ENCODE measurements at places on chromosomes 16 and 17.

GRCh38 chr16:29891525-29892457 is 7.6 kb downstream of the SEZ6L2 start:
- no peak for DNase-seq

- DNase-seq = no peak
These were observed 600.6 kb upstream of the CDH11 start for GRCh38 chr16:65722429-65722828.

GRCh38 chr17:51270636-51271035 is 10.3 kb downstream of the UTP18 start:
- no peak for DNase-seq

GRCh38 chr17:70390049-70390448 is 220.7 kb downstream of the KCNJ2 start:
- no peak for DNase-seq

- no peak for DNase-seq
These were observed 20.4 kb downstream of the CARHSP1 start for GRCh38 chr16:8848231-8848938.

DNA sequence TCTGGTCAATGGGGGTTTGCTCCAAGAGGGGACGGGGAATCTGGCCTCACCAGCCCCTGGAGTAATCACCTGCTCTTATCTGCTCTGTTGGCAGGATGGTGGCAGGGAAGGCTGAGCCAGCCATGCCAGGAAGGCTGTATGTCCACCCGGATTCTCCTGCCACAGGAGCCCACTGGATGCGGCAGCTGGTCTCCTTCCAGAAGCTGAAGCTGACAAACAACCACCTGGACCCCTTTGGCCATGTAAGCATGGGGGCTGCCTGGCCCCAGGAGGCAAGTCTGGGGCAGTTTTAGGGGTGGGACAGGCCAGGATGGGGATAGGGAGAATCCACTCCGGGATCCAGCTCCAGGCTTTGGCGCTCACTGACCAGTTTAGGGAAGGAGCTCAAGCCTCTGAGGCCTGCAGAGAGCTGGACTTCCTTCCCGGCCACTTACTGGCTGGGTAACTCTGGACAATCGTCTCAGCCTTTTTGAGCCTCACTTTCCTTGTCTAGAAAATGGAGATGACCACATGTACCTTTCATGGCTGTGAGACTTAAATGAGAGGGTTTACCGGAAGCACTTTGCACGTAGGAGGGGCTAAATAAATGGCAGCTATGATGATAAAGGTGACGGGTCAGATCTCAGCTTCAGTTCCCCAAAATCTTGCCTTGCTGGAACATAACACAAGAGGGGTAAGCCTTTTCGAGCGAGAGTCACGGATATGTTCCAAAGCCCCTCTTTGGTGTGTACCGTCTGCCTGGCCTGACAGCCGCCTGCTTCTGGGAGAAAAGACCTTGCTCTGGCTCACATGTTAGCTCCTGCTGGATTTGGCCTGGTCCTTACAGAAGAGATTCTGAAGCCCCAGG is 15.4 kb downstream of the TBX4 start:
- DNase-seq = no peak

DNA sequence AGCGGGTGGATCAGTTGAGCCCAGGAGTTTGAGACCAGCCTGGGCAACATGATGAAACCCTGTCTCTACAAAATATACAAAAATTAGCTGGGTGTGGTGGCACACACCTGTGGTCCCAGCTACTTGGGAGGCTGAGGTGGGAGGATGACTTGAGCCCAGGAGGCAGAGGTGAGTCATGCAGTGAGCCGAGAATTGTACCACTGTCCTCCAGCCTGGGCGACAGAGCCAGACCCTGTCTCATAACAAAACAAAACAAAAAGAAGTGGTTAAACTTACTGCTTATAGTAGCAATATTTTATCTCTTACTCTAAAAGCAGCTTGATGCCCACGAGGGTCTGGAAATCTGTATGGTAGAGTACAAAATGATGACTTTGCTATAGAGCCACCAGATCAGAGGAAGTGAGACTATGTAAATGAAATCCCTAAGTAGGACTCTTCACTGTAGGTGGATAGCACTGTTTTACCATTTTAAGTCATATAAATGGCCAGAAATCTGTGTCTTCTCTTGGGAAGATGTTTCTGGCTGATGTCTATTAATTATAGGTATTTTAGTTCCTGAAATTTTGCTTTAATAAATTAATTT is 60.4 kb upstream of the MRC2 start:
- DNase-seq = no peak

DNA sequence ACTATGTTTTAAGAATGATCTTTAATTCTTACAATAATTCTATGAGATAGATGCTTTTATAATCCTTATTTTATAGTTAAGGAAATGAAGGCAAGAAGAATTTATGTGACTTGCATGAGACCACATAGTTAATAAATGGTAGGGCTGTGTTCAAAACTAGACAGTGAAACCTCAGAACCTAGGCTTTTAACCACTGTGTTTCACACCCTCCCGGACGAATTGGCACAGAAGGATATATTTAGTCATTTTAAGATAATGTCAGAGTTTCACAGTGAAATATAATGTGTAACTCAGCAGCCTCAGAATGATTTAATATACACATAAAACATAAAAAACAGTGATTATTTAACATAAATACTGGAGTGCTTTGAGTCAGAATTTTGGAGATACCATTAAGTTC is 57.0 kb downstream of the NSRP1 start:
- no peak for DNase-seq

GRCh38 chr17:36470499-36470898 is 16.0 kb upstream of the ZNHIT3 start:
- DNase-seq = no peak

GRCh38 chr16:82629441-82630027 is 2.8 kb downstream of the CDH13 start:
- no peak for DNase-seq

DNA sequence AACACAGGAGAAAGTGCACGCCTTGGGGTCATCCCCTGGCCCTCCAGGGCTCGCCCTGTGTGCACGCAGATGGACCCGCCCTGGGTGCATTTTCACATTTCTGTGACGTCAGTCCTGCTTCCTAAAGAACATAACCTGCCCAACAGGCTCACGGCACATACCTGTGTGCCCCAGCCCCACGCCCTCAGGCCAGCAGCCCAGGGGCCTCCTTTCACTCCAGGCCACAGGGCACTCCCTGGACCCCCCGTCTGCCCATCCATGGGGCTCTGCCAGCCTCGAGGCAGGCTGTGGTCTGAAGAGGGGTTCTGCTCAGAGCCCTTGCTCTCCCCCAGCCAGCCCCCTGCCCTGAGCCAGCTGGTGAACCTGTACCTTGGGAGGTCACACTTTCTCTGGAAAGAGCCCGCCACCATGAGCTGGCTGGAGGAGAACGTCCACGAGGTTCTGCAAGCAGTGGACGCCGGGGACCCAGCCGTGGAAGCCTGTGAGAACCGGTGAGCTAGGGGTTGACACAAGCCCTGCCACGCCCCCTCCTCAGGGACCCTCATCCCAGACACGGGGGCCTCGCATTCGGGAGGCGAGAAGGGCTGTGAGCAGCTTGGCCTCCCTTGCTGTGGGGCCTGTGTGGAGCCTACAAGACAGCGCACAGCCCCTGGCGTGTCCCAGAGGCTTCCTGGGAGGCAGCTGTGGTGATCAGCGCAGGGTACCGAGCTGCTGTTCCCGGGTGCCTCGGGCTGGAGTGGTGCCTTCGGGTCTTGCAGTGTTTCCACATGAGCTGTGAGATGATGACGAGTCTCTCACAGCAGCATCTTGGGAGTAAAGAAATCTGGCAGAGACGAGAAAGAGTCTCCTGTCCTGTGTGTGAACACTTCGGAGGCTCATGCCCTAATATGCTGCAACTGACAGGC is 13.8 kb upstream of the MC1R start:
- DNase-seq = no peak
